ENCODE measurements at places on chromosomes 2 and 18.
A peak's percentile ranks its signal among the peaks of the same experiment; 100 is the strongest.

DNA sequence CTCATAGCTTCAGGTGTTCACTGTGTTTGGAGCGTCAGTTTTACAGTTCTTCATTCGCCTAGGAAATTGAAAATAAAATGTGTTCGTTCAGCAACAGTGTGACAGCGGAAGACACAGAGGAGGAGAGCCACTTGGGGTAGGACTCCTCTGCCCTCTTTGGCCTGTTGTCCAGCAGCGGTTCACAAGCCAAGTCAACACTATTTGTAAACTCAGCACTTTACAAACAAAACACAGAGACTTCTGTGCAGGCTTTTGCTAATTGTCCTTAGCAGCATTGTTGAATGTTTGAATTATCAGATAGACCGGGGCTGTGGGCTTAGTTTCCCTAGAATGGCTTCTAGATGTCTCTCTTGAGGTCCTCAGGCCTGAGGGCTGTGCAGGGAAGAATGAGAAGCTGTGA lies 73.2 kb downstream of the TNFRSF11A start:
- no peak for DNase-seq

DNA sequence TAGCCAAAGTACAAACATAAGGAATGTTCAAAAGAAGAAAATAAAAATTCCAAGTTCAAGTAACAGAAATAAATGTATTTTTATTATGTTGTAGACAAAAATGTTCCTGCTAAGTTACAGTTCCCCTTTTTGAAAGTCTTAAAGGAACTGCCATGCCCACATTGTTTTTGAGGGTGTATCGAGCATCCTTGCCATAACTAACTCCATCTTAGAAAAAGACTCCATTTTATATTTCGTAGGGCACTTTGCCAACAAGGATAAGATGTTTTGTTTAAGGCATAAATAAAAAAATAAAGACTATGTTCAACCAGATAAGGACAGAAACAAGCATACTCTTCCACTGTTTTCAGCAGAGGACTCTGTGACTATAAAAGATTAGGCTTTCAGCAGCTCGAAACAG lies 67.3 kb downstream of the TMEM237 start:
- no peak for DNase-seq

GRCh38 chr2:235045336-235045972 lies 93.6 kb downstream of the SH3BP4 start:
- peak; percentile 63 for DNase-seq

GRCh38 chr2:8926356-8926755 lies 77.1 kb downstream of the MBOAT2 start:
- no peak for DNase-seq

DNA sequence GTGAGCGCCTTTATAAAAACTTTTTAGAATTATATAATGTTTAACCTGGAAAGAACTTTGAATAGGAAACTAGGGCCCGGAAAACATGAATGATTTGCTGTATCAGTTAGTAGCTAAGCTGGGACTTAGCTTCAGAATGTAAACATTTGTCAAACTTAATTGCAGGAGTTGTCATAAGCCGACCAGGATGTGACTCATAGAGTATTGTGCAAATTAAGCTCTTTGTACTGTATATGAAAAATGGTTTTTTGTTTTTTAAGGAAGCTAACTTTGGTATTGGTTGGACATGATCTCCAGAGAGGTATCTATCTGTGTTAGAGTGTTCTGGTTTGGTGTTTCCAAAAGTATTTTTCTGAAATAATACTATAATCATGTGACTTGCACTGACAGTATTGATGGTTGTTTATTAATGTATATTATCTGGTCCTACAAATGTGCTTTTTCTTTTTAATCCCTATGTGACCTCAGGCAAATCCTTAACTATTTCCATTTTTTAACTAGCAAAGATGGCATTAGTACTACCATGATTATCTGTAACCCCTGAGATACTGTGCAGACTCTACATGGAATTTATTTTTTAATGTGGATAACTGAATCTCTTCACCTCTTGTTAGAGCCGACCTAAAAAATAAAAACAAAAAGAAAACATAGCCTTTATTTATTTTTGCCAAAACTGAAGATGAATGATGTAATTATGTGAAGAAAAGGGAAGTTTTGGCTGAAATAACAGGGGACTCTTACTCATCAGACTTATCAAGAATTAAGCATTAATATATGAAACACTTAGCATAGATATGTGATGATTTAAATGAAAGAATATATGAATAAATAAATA lies 11.7 kb downstream of the YIPF4 start:
- DNase-seq = no peak

DNA sequence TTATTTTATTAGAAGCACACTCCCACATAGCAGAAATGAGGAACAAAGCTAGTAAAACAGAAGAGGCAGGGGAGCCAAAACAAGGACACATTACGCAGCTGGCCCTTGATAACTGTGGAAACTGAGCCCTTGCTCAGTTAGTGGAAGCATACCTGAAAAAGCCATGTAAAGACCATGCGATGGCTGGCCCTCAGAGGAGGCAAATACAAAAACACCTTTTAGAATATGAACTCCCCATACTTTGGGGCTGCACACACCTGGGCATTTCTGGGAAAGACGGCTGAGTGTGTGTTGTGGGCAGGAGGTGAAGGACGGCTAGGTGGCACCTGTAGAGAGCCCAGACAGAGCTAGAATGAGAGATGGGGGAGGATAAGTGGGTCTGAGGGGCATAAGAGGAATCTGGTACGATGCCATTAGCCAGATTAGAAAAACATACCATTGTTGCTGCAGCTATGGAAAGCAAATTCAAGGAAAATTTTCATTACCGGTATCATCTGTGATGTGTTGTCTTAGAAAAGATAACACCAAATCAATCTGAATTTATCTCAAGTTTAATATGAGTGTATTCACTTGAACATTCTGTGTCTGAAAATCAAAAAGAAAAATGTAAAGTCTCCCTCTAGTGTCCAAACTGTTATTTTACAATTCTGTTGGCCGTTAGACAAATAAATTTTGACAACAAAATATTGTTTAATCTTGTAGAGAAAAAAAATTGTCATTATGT lies 45.2 kb upstream of the SULT1C3 start:
- no peak for DNase-seq

- DNase-seq = no peak
These were observed 1313.7 kb upstream of the NRXN1 start for GRCh38 chr2:52345676-52346075.

Measured in CD4-positive, alpha-beta T cell treated with Interferon gamma for 1 hour (primary cell).